ENCODE measurements at places on chromosomes 7 and 10.

DNA sequence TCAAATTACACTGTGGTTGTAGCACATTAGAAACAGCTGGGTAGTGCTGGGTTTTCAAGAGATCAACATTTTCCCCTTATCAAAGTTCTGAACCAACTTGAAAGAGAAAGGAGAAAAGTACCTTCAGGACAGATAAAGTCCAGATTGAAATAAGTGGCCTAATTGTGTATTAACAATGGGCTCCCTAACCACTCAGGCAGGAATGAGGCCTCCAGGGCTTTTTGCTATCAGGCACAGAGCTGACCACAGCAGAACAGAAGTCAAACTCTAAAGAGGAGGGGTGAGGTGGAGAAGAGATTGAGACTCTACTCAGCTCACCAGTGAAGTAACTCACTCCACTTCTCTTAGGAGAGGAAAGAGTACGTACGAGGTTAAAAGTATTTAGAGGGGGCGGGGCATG, 394.1 kb upstream of the PHF14 start:
- DNase-seq, result no peak

DNA sequence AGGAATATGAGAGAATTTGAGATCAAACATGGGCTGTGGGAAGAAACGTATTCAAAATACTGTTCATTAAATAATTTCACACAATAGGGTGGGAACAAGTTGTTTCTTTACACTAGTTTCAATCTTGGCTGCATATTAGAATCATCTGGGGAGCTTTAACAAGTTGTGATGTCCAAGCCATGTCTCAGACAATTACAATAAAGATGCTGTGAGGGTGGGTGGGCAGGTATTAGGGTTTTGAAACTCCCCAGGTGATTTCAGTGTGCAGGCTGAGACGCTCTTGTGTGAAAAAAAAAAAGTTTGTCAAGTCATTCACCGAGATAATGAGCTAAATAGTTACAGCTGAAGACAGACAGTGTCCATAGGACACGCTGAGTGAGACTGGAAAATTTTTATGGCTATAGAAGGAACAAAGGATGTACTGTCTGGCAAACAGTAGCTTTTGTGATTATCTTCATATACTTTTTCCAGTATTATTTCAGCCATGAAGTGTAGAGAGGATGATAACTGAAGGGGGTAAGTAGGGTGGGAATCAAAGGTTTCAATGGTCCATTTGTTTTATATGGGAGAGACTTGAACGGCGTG, 12.6 kb upstream of the LAMB4 start:
- no peak for DNase-seq

DNA sequence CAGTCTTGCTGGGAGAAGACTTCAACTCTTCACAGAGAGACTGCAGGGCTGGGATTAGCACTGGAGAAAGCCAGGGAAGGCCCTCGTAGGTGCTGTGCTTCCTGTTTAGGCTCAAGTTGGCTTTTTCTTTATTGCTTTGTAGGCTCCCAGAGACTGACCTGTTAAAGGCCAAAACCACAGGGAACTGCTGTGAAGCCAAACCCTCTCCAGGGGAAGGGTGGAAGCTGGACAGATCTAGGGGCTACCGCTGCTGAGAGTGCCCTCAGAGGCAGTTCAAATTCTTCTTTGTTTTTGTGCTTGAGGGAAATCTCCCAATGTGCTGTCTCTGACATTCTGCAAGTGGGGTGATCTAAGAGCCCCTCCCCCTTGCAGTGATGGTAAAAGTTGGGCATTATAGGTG, 198.4 kb downstream of the CNTNAP2 start:
- no peak for DNase-seq

- DNase-seq, result no peak
These were observed 24.8 kb downstream of the FIGNL1 start for GRCh38 chr7:50425318-50425717.

DNA sequence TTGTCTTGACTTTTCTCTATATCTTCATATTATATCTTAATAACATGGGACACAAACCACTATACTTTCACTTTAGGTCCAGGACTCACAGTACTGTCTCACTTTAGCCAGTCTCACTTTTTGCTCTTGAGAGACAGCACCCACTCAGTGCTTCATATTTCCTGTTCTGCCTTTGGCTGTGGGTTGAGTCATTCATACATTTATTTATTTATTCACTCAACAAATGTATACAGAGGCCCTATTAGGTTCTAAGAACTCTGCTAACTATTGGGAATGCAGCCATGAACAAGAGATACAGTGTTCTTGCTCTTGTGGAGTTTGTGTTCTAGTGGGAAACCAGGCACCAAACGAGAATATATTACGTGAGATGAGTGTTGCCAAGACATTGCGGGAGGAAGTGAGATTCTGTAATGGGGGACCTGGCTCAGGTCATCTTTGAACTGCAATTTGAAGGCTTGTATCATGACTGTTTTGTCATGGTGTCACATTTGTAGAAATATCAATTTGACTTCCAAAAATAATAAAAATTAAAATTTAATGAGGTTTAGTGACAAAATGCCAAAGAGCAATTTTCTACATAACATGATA, 190.1 kb downstream of the SDHAF3 start:
- DNase-seq, result no peak

Data from activated CD8-positive, alpha-beta memory T cell treated with anti-CD3 and anti-CD28 coated beads for 48 hours (primary cell).